Endothelial cell (in vitro differentiated cells): ENCODE measurements at places on chromosomes 16 and 17.

- peak; percentile 66 for DNase-seq
Observed at GRCh38 chr17:64306850-64307463, 43.9 kb upstream of the TEX2 start.

DNA sequence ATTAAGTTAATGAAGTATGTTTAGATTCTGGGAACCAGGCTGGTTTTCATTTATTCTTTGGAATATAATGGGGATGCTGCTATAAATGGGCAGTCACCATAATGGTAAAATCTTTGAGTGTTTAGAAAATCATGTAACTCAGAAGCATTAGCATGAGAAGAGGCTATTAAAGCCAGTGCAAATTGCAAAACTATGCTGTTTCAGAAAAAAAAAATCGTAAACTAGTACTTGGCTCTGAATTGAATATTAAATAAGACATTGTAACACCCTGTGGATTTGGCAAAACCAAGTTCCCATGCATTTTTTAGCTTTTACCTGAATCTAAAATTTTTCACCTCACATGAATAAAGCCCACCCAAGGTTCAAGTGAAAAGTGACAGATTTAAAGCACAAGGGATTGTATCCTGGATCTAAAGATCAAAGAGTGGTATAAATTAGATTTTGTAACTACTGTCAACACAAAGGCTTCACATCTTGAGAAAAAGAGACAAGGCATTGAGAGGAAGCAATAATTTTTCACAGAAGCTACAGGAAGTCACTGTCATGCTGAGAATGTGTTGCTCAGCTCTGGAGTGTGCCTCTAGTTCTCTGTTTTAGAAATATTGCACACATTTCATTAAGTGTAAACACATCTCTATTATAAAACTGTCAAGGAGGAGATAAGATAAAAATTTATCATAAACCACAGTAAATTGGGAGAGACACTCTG, 142.2 kb downstream of the ABCA8 start:
- no peak for DNase-seq

- DNase-seq, result no peak
Observed at GRCh38 chr17:82301916-82302567, 15.4 kb downstream of the CD7 start.

- DNase-seq, result no peak
Observed at GRCh38 chr17:15354256-15354655, 12.9 kb upstream of the TEKT3 start.

GRCh38 chr16:12462426-12463280, 341.0 kb downstream of the CPPED1 start:
- DNase-seq, result no peak

DNA sequence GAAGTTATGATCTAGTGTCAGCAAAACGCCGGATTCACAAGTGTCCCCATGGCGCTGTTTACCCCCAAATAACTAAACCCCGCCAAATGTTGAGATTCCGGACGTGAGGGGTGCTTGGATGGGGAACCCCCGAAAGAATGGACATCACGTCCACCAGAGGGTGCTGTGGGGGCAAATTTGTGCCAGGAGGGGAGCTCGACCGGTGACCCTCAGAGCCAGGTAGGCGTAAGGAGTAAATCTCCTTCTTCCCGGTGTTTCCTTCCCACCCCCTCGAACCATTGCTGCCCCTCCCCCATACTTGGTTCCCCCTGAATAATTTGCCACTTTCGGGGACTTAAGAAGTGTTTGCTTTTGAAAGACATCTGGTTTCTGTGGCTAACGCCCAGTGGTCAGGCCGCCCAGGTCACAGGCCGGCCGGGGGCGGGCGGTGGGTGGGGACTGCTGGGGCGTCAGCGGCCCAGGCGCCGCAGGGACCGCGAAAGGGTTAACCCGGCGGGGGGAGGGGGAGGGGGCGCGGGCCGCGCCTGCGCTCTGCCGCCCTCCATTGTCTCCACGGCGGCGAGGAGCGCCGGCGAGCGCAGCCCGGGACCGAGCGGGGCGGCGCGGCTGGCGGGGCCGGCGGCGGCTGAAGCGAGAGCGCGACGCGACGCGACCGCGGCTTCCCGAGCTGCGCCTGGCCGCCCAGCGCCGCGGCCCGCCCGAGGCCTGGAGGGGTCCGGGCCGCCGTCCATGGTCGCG, at the start of gene ZNRF1:
Gene ZNRF1 (plus strand): TSS at position 544 of the 738 bp plus-strand sequence. CDS start 648 bp downstream, outside the sequence.
- DNase-seq, result peak; percentile 98

GRCh38 chr17:31695456-31696090, 163.5 kb downstream of the COPRS start:
- no peak for DNase-seq

- no peak for DNase-seq
Observed at GRCh38 chr17:74252211-74252610, 21.8 kb upstream of the DNAI2 start.

DNA sequence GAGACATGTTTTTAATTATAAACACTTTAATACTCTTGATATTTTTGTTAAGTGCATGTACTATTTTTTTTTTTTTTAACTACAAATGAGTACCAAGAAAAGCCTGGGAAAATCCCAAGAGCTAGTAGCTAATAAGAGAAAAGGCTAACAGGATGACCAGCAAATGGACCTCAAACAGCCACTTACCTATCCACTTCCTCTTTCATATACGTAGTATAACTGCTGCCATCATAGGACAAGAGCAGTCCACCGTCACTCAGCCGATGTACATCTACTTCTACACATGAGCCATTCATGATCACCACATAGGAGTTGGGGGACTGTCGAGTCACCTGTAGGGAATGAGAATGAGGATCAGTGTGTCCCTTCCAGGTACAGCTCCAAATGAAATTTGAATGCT, 128.0 kb upstream of the C17orf78 start:
- no peak for DNase-seq

- no peak for DNase-seq
Observed at GRCh38 chr17:32275060-32276042, 9.7 kb downstream of the RHBDL3 start.

- DNase-seq, result peak; percentile 88
Observed at GRCh38 chr17:63478814-63479494, 2.1 kb downstream of the ACE start.

GRCh38 chr17:7997186-7997585, 5.2 kb upstream of the GUCY2D start:
- DNase-seq, result peak; percentile 45

- no peak for DNase-seq
Observed at GRCh38 chr16:56667581-56668571, at the start of gene MT1G. Gene MT1G (minus strand): TSS chr16:56668065. CDS start chr16:56667993, 72 bp downstream.

GRCh38 chr17:49624896-49625295, 49.2 kb downstream of the NXPH3 start:
- DNase-seq, result no peak

DNA sequence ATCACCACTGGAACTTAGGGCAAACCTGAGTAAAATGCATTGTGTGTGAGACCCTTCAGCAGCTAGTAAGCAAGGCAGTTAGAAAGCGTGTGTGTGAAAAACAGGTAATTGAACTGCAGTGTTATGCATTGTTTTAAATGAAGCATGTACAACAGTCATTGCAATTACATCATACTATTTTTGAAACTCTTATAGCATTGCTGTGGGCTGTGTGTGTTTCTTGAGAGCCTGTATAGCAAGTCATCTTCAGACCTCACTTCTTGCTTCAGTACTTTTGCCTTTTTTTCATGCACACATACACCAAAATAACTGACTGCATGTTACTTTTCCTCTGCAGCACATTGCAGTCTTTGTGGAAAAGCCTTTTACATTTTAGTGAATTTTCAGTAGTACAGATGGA, 19.2 kb downstream of the PTRH2 start:
- DNase-seq, result no peak

DNA sequence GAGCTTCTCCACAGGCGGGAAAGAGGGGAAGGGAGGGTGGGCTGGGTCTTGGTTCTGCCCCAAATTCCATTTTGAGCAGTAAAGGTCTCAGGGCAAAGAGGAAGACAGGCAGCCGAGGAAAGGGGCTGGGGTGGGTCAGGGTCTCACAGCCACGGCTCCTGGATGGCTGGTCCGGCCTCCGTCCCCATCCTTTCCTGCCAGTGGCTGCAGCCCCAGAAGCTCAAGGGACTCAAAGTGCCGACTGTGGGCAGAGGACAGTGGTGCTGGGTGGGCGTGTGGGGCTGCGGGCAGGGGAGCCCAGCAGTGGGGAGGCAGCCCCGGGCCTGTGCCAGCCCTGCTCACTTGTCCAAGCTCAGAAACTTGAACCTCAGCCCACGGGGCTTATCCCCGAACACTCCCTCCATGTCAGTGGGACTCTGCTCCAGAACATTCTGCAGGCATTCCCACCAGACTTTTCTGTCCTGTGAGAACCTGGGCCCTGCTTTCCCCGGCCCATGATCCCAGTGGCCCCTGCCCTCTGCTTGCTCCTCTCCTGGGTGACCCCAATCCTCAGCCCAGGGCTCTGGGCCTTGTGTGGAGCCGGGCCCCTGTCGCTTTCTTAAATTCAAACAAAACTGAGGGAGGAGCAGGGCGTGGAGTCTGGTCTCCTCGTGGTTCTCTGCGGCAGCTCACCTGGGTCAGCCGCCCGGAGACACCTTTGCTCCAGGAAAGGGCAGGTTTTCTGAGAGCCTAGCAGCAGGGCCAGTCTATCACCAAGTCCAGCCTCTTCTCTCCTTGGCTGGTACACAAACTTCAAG, 117.8 kb upstream of the METRNL start:
- no peak for DNase-seq

DNA sequence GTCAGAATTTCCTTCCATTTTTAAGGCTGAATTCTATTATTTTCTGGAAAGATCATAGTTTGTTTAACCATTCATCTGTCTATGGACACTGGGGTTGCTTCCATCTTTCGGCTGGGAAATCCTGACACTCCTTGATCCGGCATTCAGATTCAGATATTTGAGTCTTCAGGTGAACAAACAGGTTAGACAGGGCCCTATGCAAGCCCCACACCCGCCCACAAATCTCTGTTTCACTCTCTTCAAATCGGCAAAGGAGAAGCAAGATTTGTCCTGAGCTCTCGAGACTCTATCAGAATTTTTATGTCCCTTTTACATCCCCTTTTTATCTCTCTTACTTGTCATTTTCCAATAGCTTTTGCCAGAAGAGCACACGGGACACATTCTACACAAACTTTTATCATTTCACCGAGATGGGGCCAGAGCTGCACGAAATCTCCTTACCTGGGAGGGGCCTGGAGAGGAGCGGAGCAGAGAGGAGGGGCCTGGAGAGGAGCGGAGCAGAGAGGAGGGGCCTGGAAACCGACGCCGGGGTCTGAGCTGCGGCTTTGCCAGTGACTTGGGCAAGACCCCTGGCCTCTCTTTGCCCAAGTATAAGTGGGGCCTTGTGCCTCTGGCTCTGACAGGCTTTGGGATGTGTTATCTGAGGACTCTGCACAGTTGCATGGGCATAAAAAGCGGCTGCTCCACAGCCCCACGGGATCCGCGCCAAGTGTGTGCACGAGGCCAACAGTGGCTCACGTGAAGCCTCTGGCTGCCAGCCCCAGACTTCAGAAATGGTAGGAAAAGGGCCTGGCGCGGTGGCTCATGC, 54.3 kb upstream of the RBFOX3 start:
- peak; percentile 31 for DNase-seq

DNA sequence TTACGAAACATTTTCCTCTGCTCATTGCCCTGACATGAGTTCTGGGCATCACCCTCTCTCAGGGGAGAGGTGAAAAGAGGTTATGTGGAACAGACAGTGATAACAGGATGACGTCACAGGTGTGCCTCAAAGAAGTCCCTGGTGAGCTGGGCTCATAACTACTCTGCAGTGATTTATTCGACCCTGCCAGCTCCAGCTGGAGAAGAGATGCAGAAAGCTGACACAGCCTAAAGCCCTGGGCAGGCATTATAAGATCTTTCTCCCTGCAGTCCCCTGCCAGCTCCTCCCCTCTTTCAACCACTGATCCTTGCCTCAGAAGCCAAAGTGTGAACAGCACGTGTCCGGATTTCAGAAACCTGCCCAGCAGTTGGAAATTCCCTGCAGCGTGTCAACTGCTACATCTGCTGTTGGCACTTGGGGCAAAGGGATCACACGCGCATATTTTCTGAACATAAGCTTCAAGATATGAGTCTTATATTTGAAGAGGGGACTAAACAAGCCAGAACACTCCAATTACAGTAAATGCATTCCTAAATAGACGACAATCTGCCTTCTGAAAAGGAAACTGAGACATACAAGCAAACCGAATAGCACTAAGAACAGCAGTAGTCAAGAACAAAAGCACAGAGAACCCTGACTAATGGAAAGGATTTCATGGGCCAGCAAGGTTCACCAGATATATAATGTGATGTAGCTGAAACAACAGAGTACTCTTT, 80.5 kb downstream of the SMG6 start:
- no peak for DNase-seq

GRCh38 chr17:2755891-2756724, 6.7 kb upstream of the CCDC92B start:
- peak; percentile 41 for DNase-seq

DNA sequence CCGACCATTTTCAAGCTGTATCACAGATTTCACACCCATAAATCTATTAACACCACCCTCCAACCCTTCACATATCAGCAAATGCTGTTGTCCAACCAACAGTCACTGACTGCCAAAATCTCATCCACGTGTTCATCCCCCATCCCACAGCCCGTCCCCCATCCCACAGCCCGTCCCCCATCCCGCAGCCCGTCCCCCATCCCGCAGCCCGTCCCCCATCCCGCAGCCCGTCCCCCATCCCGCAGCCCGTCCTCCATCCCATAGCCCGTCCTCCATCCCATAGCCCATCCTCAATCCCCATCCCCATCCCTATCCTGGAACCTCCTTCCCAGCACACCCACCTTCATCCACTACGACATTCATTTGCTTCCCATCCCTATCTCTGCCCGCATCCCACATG, 14.1 kb downstream of the DLG4 start:
- no peak for DNase-seq

DNA sequence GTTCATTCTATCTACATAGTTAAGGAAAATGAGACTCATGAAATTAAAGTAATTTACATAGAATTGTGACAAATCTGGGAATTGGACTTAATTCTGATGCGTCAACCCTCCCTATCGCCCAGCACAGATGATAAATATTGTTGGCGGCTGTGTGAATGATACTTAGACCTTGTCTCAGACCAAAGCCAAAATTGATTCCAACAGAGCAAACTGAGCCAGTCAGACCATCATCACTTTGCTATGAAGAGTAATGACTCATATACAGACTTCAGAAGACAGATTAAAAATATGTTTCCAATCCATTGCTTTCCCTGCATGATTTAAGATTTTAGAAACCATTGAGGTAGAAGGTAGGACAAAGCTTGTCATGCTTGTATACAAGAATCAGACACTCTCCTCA, 1156.7 kb upstream of the CDH8 start:
- no peak for DNase-seq

- no peak for DNase-seq
Observed at GRCh38 chr17:57866319-57866718, 16.5 kb upstream of the MRPS23 start.

DNA sequence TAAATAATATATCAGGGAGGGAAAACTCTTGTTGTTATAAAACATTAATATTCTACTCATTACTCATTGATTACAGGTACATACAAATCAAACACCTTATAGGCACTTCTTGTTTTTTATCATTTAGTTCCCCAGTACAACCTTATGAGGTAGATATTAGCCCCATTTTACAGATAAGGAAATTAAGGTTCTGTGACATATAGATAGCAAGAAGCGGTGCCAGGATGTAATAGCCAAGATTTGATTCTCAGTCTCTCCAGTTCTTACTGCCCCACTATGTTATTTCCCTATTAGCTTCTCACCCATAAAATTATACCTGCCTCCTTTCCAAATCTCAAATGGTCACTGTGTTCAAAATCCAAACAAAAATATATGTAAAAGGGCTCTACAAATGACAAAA, 36.9 kb downstream of the CMTM3 start:
- DNase-seq, result no peak
